Activated CD8-positive, alpha-beta memory T cell treated with anti-CD3 and anti-CD28 coated beads for 4 hours (primary cell): ENCODE measurements at places on chromosomes 6 and 20.

GRCh38 chr6:5567352-5567751 is 306.0 kb downstream of the FARS2 start:
- DNase-seq, result no peak

- peak; percentile 13 for DNase-seq
Observed at GRCh38 chr6:39934131-39934757, at the start of gene MOCS1. Gene MOCS1, minus strand, starts transcription at chr6:39934462. Its CDS starts 45 bp downstream, at chr6:39934417.

DNA sequence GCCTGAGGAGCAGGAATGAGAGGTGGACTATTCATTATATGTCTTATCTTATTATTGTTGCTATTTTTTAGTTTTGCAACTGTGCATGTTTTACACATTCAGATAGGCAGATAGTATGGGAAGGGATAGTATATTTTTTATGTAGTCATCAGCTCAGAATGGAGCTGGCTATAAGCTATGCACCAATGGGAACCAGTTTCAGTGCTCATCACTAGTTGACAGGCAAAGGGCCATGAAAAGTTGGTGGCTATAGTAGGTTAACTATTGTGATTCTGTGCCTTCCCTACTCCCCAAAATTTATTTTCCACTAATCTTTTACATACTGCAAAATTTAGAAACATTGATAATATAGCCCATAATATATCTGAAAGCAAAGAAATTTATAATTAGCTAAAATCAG is 5.3 kb upstream of the UBD start:
- no peak for DNase-seq

GRCh38 chr6:144593392-144593791 is 308.3 kb downstream of the UTRN start:
- no peak for DNase-seq

- no peak for DNase-seq
Observed at GRCh38 chr6:114194362-114195026, 148.3 kb downstream of the HS3ST5 start.

GRCh38 chr6:170294298-170294730 is 3.4 kb upstream of the DLL1 start:
- no peak for DNase-seq

GRCh38 chr20:43530321-43531090 is 23.0 kb downstream of the L3MBTL1 start:
- DNase-seq, result no peak

GRCh38 chr6:22271081-22271480 is 25.8 kb downstream of the PRL start:
- no peak for DNase-seq

GRCh38 chr6:4675121-4675520 is 101.1 kb upstream of the CDYL start:
- no peak for DNase-seq

GRCh38 chr6:43178951-43179830 is 2.8 kb upstream of the CUL9 start:
- DNase-seq, result no peak

- no peak for DNase-seq
Observed at GRCh38 chr6:122077603-122078002, 321.8 kb upstream of the HSF2 start.

GRCh38 chr6:84779380-84779779 is 15.0 kb upstream of the TBX18 start:
- DNase-seq, result no peak
